Stimulated activated CD8-positive, alpha-beta memory T cell treated with anti-CD3 and anti-CD28 coated beads, Interleukin-4, amount 100 ng/mL, for 1 hour (primary cell): ENCODE measurements at places on chromosomes 1 and 21.

DNA sequence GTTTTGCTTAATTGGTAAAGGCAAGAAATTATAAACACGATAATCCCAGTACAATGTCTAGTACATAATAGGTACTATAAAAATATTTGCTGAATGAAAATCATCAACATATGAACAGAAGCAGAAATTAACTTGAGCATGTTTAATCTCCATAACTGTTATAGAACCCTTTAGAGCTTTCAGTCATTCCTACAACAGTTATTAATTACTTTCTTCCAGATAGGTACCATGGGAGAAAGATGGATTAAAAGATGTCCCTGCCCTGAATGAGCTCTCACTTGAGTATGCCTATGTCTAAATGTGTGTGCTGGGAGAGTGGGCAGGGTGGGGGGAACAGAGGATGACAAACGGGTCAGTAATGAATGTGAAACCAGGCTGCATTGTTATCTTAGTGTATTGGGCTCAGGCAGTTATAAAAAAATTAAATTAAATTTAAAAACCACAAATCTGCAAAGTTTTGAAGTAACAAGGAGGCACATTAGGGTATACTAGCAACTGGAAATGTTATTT lies 2.4 kb downstream of the EPS15 start:
- DNase-seq, result no peak

DNA sequence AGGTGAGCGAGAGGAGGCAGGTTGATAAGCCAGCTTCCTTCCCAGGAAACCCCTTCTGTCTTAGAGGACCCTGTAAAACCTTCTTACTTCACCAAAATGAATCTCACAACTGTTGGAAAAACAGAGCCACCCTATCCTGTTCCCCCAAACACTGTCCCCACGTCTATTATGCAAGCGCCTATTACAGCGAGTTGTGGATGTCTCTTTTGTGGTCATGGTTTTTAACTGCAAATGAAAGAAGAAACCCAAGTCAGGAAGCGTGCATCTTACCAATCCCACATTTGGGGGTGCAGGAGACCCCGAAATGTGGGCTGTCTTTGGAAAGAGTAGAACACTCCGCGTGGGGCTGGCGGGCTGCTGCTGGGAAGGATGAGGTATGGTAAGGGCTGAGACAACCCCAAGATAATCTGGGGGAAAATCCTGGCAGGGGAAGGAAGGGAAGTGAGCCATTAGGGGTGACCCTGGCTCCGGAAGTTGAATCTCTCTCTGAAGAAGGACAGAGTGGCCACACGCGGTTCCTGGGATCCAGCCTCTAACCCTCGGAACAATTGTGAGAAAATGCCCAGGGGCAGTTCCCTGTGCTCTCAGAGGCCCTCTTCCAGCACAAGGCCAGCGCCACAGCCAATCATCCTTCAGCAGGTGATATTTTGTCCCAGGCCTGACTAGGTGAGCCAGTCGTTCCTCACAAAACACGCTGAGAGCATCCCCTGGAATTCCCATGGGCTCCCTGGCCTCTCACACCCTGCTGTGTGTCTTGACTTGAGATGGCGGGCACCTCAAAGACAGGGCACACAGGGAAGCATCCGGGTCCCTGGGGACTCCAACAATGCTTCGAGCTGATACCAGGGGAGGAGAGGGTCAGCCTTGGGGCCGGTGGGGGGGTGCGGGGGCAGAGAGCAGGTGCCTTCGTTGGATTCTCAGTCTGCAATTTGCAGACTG lies 168.5 kb upstream of the IRF2BP2 start:
- no peak for DNase-seq

GRCh38 chr1:215282557-215282956 lies 200.0 kb downstream of the KCNK2 start:
- DNase-seq, result no peak

DNA sequence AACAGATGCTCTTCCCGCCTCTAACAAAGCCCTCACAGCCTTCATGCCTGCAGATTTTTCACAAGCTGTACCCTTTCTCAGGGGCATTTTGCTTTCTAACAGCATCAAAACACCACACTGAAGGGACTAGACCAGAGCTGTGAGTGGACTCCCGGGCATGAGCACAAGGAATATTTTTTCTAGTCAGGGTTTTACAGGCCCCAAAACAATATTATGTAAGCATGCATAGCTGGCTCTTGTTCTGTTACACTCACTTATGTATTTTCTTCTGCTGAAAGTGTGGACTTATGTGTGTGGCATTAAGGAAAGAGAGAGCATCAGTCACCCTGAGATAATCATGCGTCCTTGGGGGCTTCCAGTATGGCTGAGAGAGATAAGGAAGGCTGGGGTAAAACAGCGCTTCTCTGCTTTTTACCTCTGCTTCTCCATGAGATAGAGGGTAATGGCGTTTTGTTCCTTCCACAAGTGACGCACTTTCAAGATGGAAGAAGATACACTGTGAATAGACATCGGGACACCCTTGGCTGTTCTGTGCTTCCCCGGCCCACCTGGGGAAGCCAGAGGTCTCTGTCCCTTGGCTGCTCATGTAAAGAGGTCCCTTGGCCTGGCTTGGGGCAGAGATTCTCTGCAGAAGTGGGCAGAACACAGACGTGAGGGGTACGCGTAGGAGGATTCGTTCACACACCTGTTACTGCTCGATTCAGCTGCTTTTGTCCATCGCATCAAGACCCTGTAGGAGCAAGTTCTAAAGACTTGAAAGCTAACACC lies 266.7 kb upstream of the RAB4A start:
- no peak for DNase-seq

DNA sequence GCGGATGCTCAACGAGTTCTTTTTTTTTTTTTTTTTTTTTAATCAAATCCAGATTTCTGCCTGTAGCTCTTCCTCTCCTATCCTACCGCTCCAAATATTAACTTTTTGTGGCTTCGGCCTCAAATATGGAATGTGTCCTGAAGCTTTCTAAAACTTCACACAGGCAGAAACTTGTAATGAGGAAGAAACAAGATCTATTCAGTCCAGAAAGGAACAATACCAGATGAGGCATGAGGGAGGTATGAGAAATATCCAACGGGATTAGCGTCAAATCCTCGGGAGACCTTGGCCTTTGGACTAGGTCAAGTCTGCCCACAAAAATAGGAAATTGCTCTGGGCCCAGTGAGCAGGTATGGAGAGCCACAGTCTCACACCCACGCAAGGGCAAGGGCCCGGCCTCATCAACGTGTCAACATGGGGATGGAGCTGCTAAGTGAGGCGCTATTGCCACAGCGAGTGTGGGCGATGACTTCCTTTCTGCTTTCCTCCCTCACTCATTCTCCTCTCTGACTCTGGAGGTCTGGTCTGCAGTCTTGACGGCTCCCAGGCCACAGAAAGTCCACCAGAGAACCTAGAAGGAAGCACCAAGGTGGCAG lies 66.6 kb downstream of the BCAR3 start:
- no peak for DNase-seq

- DNase-seq, result no peak
Observed at GRCh38 chr1:183933528-183934179, 103.9 kb downstream of the COLGALT2 start.

DNA sequence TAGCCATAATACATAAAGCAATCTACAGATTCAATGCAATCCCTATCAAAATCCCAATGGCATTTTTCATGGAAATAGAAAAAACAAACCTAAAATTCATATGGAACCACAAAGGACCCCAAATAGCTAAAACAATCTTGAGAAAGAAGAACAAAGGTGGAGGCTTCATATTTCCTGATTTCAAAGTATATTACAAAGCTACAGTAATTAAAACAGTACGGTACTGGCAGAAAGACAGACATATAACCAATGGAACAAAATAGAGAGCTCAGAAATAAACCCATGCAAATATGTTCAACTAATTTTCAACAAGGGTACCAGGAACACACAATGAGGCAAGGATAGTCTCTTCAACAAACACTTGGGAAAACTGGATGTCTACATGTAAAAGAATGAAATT lies 87.0 kb downstream of the DENND1B start:
- no peak for DNase-seq

- DNase-seq, result no peak
Observed at GRCh38 chr1:97849345-97850340, 71.2 kb downstream of the DPYD start.

DNA sequence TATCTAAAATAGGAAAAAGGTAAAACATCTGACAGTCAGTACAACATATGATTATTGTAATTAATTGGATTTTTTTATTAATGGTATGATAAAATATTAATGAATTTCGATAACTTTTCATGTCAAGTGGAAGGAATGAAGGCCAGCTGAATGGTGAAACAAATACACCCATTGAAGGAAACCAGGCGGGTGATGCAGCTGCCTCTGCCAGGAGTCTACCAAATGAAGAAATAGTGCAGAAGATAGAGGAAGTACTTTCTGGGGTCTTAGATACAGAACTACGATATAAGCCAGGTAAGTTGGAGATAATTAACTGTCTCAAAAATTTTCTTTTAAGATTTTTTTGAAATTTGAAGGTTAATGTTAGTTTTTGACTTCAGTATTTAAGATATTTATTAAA lies 3.2 kb downstream of the SON start:
- DNase-seq, result no peak

- no peak for DNase-seq
Observed at GRCh38 chr1:235952950-235953615, 86.4 kb upstream of the LYST start.

DNA sequence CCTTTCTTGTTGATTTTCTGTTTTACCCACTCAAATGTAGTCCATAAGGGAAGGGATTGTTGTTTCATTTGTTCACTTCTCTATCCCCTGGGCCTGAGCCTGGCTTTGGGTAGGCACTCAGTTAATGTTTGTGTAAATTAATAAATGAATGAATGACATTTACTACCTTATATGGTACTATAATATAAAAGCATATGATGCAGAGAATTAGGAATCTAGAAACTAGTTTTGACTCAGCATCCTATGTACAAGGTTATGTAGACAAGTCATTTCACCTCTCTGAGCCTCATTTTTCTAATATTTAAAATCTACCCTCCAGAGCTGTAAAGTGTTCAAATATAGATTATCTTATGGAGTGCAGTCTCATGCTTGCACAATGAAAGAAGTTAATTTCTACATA lies 68.9 kb upstream of the S1PR1 start:
- no peak for DNase-seq

DNA sequence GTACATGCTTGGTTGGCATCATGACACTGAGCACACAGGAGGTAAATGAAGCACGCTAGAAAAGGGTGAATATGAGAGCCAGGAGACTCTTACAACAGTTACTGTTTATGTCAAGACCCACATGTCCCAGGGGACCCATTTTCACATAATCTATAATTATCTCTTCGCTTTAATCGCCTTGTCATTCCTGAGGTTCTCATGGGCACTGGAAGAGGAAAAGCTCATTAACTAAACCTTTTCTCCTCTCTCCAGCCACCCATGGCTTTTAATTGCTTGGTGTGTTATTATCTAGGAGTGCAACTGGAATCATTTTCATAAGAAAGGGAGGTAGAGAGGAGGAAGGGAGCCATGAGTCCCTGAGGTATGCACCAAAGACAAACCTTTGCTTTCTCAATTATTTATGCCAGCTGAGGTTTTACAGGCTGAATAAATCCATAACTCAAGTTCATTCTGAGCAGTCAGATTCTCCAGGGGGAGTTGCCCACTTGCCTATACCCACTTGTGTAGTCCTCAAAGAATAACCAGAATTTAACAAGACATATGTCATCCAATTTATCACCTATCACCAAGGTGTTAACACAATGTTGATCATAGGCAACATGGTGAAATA lies 77.4 kb downstream of the ACBD6 start:
- no peak for DNase-seq

GRCh38 chr1:200252531-200252930 lies 157.3 kb downstream of the ZNF281 start:
- no peak for DNase-seq

DNA sequence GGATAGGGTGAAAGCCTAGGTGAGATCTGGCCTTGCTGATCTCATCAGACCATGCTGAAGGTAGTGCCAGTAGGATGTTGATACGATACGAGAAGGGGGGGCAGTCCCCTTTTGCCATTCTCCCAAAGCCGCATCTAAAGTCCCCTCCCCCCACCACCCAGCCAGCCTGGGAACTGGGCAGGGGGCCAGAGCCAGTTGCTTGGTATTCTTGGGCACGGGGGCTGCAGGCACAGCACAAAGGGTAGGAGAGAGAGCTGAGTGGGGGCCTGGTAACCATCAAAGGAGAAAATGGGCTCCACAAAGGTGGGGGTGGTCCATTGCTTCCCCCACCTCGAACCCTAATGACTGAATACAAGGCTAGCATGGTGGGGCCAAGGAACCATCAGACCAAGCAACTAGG lies 5.4 kb downstream of the PEA15 start:
- DNase-seq, result no peak

DNA sequence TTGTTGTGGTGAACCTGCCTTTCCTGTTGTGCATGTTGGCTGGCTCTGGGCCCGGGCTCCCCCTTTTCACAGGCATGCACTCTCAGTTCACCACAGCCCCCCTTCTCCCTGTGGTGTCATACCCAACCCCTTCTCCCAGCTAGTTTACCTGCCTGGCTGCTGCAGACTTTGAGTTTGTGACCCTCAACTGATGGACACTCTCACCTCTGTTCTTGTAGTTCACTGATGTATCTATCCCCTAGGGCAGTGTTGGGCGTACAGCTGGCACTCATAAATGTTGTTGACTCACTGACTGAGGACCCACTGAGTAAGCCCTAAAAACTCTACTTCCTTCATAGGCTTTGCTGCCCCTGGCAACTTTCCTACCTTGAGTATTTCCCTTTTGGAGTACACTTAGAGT lies 54.9 kb downstream of the WDR64 start:
- DNase-seq, result peak; percentile 0

DNA sequence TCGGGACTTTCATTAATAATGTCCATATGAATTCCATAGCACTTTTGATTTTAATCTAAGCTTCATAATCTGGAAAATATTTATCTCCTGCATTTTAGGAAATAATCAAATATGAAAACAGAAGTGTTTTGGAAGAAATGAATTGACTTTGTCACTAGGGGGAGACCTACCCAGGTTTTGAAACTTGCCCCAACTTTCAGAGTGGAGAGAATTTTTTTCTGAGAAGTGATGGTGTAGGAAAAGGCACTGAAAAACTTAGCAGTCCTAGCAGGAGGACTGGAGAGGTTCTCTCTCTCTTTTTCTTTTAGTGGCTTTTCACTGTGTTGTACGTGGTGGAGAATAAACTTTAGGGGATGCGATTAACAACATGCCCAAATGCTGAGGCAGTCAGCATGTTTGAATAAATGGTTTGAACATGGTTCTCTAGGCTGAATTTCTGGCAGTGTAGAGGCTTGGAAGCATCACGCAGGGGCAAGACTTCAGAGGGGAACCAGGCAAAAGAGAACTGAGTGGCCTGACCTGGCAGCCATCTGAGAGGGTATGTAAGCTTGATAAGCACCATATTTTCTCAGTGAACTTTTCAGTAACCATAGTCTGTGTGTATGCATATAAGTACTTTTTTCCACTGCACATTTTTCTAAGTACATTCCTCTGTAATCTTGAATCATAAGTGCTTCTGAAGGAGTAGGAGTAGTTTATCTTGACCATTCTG lies 68.3 kb upstream of the NEK7 start:
- DNase-seq, result no peak
